ENCODE measurements at places on chromosomes 7 and 10.

DNA sequence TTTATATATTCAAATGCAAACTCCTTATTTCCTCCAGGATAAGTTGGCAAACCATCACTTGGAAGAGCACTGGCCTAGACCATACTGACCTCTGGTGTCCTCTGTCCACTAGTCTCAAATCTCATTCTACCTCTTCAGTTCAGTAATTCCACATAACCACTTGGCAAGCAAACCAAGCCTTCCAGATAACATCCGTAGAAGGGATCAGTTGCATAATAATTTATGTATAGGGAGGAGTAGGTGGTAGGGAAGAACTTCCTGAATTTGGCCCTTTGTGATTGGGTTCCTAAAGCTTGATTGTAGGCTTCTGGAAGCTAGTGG lies 55.0 kb downstream of the WAC start:
- DNase-seq: no peak

GRCh38 chr7:54897891-54898290 lies 120.9 kb upstream of the EGFR start:
- DNase-seq: no peak

- DNase-seq: no peak
Observed at GRCh38 chr10:56599201-56599600, 238.1 kb upstream of the ZWINT start.

- DNase-seq: no peak
Observed at GRCh38 chr7:80107278-80107677, 27.4 kb upstream of the GNAI1 start.

- DNase-seq: no peak
Observed at GRCh38 chr7:43385856-43386255, 197.1 kb upstream of the STK17A start.

DNA sequence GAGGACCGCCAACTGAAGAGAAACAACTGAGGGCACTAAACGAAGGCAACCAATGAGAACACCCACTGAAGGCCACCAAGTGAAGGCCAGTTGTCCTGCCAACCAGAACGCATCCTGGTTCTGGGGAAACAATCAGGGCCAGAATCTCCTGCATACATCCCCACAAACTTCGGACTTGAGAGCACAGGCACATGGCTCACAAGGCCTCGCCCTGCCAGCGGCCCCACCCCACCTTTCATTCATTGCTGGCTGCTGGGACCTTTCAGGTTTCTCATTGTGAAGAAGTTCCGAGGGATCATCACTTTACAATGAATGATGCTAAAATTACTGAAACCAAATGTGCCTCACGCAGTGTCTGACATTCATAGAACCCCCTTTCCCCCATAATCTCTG lies 79.2 kb upstream of the ABI1 start:
- DNase-seq: no peak

GRCh38 chr7:4185721-4186512 lies 496.2 kb upstream of the FOXK1 start:
- DNase-seq: no peak

DNA sequence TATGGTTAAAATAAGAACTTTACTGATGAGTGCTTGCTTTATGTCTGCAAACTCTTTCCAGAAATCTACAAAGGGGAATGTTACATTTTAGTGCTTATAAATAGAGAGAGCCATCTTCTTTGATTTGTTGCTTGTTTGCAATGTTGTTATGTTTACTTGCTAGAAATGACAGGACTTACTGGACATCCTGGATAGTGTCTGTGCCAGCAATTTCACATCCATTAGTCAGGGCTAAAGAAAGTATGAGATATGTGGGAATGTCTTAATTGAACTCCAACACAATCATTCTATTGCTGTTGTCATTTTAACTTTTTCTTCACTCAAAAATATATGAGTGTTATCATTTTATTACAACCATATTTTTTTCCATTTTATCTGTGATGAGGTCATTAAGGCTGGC lies 453.2 kb downstream of the TNS3 start:
- no peak for DNase-seq

GRCh38 chr7:44220046-44220357 lies 19.2 kb downstream of the YKT6 start:
- no peak for DNase-seq

- no peak for DNase-seq
Observed at GRCh38 chr10:127142856-127143255, 53.5 kb downstream of the INSYN2A start.

DNA sequence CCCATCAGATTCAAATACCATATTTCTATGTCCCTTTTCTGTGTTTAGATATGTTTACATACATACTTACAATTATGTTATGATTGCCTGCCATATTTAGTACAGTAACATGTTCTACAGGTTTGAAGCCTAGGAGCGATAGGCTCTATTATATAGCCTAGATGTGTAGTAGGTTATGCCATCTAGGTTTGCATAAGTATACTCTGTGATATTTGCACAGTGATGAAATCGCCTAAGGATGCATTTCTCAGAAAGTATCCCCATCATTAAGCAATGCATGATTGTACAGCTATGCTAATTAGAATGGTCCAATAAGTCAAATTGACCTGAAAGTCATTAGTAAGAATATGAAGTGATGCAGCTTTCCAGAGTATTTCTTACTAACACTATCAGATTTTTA lies 1171.7 kb upstream of the LRRTM3 start:
- no peak for DNase-seq

- no peak for DNase-seq
Observed at GRCh38 chr10:6218692-6219493, 16.2 kb downstream of the PFKFB3 start.

GRCh38 chr10:49569031-49569631 lies 30.2 kb upstream of the ERCC6 start:
- DNase-seq: no peak

- DNase-seq: no peak
Observed at GRCh38 chr7:81501220-81501619, 268.6 kb downstream of the HGF start.

- no peak for DNase-seq
Observed at GRCh38 chr10:131726076-131726880, 174.5 kb upstream of the PPP2R2D start.

- no peak for DNase-seq
Observed at GRCh38 chr10:66927971-66928770, 2.3 kb downstream of the LRRTM3 start.

GRCh38 chr7:112130729-112131410 lies 75.3 kb downstream of the DOCK4 start:
- no peak for DNase-seq

- DNase-seq: no peak
Observed at GRCh38 chr7:5673125-5673524, 108.3 kb downstream of the RNF216 start.

DNA sequence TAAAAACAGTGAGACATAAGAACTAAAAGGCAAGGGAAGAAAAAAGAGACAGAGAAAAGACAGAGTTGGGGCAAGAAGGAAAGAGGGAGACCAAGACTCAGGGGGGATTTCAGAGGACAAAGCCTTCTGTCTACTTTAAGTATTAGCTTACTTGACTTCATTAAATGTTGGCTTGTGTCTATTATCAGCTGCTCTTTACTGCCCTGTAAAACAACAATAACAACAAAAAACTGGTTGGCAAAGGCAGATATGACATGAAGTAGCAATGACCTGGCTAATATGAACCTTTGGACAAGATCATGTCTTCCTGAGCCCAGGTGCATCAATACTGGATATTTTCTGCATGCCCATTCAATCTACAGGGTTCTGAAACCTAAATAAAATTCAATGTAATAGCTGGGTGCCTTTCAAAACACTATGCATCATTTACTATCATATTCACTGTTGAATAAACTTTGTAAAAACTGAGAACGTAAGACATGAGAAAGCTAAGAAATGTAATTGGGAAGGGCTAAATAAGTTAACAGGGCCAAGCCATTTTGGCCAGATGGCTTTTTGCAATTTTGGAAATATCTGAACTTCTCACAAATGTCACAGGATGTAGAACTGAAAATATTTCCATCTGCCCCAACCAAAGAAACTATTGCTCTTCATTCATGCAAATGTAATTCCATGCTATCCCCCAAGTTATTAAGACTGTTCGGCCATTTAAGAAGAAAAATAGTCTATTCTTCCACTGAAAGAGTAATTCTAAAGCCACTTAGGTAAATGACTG lies 49.4 kb downstream of the LRRN3 start:
- no peak for DNase-seq

- DNase-seq: no peak
Observed at GRCh38 chr7:113202284-113202683, 83.9 kb upstream of the SMIM30 start.

- DNase-seq: no peak
Observed at GRCh38 chr10:3835770-3836169, 50.8 kb upstream of the KLF6 start.

GRCh38 chr10:75230600-75231038 lies 5.1 kb downstream of the COMTD1 start:
- peak; percentile 65 for DNase-seq

DNA sequence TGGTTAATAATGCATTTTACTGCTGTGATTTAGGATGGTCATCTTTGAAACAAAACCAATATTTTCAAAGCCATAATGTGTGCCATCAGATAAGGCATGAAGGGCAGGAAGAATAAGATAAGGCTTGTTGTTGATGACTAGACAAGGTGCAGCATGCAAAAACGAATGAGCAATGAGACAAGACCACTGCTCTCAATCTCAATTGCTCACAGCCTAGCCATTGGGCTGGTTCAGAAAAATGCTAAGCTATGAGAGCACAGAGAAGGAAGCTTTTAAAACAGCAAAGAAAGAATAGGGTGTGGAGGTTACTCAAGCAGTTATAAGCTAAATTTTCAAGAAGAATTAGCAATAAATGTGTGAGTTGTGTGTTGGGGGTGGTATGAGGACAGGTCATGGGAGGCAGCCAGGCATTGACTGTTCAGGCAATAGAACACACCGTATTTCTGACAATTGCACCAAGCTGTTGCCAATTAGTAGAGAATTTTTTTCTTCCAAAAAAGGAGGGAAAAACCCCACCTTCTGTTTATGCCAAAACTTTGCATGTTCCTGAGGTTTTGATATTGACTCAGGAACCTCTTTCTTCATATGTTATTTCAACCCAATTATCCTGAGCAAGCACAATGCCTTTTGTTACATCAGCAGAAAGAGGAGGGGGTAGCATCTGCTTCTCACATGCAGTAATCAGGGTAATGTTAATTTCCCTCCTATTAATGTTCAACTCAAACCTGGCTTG lies 276.5 kb downstream of the HDAC9 start:
- no peak for DNase-seq

DNA sequence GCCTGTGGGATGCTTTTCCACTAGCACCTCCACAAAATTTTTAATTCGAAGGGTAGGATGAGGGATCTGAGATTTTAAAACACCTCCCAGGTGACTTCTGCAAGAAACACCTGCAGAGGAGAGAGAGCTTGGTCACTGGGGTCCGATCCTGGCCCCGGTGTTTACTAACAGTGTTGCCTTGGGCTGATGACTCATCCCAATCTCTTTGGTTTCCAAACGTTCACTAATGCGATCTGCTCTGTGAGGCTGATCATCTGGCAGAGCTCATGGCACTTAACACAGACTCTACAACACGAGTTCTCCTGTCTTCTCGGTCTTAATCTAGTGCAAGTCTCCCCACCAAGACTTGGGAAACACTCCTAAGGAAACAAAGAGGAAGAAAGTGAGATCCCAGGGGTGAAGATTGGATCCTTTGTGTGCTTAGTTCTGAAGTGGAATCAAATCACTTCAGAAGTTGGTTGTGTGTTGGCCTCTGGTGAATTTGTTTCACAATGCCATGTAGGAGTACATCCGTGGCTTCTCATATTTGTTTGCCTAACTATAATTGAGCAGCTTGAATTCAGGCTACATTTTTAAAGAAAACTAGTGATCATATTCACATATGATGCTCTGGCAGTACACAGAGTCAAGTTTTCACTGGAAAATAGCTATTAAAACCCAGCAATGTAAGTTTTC lies 407.9 kb downstream of the NRG3 start:
- no peak for DNase-seq

DNA sequence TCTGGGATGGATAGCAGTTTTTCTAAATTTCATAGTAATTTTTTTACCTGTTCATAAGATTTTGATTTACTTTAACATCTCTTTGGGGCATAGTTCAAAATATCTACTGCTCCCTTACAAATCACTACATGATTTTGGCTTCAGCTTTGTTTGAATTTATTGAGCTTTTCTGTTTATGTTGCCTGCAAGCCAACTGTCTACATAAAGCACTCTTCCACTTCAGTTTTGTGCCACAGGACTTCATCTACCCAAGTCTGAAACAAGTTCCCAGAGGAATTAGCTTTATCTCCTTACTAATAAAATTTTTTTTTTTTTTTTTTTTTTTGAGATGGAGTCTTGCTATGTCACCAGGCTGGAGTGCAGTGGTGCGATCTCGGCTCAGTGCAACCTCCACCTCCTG lies 45.4 kb upstream of the KMT2E start:
- DNase-seq: no peak

DNA sequence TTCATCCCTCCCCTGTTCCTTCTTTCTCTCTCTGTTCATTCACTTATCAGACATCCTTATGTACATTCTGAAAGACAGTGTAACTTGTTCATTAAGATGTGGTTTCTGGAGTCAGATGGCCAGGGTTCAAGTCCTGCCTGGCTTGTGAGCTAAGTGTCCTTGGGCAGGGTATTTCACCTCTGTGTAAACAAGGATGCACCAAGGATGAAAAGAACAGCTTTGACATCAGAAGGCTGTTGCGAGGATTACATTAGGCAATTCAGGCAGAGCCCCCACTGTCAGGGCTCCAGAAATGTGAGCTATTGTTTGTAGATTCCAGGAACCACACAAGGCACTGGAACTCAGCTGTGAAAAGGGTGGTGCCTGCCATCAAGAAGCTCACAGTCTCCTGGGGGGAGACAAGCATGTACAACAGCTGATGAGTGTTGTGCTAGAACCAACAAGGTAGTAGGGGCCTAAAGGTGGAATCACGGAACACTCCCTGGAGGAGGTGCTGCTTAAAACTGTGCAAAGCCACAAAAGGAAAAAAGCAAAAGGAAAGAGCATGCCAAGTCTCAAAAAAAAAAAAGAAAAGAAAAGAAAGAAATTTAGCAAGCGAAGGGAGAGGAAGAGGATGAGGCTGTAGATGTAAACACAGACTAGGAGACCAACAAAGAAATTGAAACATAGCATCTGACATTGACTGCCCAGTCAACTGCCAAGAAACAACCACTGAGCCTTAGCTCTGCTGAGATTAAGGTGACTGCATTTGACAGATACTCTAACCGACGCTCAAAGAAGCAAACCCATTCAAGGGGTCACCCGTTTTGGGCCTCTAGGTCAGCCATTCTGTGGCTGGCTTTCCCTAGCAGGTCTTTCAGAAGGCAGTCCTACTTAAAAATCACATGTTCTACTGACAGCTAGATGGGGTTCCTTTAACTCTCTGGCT lies 12.5 kb downstream of the PDLIM1 start:
- DNase-seq: no peak
